Neural crest cell (in vitro differentiated cells): ENCODE measurements at places on chromosomes 6 and 20.

DNA sequence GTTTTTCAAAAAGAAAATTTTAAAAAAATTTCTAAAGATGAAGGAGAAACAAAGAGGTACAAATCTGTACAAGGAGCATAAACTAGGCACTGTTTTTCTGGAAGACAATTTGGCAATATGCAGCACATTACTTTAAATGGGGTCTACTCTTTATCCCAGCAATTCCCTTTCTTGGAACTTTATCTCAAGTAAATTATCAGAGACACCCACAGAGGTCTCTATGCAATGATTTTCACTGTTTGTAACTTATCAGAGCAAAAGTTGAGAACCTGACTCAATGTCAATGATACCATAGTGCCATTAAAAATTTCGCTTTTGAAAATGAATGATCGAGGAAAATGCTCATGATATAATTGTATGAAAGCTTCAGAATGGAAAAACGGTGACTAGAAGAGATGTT is 35.7 kb downstream of the SLC22A23 start:
- DNase-seq = no peak

DNA sequence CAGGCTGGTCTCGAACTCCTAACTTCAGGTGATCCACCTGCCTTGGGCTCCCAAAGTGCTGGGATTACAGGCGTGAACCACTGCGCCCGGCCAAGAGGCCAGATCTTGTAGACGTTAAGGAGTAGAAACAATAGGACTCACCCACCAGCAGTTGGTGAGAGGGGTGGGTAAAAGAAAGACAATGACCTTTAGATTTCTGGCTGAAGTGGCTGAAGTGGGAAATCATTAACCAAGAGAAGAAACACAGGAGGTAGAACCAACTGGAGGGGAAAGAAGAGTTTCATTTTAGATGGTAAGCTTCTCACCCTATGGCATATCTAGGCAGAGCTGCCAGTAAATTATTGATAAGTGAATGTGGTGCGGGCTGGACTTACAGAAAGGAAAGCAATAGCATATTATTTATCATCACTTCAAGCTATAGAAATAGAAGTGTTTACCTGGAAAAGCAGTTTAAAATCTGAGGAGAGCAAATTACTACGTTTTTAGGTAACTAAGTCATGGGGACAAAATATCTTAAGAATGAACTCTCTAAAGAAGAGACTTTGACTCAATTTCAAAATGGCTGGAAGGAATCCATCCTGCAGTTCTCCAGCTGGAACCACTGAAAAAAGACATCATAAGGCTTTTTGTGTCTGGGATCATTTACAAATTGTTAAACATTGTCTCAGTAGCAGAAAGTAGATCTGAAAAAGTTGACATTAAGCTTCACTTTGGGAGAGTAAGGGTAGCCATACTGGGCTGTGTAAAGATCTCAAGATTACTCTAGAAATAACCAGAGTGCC is 109.6 kb downstream of the ALDH8A1 start:
- no peak for DNase-seq

GRCh38 chr20:1619861-1620444 is at the start of gene SIRPB1:
SIRPB1 (minus strand) TSS chr20:1620009; CDS start chr20:1619944, 65 bp downstream.
- DNase-seq = no peak

DNA sequence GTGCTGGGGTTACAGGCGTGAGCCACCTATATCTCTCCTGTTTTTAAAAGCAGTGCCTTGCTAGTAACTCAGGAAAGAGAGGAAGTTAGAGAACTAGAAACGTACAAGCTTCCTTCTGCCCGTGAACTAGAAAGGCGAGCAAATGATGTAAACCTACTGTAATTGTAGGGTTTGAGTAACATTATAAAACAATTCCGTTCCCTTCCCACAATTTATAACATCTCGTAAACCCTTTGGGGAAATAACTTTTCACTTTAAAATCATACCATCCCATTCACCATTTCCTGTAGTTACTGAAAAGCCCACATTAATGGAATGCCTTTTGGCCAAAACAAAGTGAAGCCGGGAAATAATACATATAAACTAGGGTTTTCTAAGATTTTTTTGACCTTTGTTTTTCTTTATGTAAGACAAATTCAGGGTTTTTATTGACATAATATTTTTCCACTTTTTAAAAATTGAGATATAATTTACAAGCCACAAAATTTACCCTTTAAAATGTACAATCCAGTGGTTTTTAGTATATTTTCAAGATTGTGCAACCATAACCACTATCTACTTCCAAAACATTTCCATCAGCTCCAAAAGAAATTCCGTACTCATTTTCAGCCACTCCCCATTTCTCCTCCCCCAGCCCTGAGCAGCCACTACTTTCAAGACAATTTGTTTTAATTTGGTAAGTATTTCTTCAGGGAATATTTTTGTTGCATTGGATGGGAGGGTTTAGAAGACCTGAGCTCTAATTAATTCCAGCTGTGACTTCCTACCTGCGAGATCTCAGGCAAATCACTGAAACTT is 175.1 kb upstream of the PDE10A start:
- no peak for DNase-seq

- no peak for DNase-seq
Measured at GRCh38 chr20:12849225-12849910, 159.4 kb upstream of the SPTLC3 start.

GRCh38 chr6:154596009-154596408 is 85.5 kb upstream of the CNKSR3 start:
- DNase-seq = no peak

DNA sequence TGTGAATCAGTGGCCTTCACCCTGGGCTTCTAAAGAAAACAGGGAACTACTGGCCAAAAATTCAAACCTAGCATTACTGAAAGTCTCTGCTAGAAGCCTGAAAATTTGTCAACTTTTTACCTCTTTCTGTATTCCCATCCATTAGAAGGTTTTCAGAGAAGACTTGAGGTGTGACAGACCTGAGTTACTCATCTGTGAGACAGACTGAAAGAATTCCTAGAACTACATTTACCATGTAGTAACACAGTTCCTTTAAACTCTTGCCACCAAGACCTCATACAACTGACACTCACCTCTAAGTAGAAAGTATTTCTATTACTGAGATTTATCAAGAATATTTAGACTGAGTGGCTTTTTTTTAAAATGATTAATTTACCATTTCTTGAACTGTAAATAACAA is 4.5 kb downstream of the DPM1 start:
- no peak for DNase-seq

DNA sequence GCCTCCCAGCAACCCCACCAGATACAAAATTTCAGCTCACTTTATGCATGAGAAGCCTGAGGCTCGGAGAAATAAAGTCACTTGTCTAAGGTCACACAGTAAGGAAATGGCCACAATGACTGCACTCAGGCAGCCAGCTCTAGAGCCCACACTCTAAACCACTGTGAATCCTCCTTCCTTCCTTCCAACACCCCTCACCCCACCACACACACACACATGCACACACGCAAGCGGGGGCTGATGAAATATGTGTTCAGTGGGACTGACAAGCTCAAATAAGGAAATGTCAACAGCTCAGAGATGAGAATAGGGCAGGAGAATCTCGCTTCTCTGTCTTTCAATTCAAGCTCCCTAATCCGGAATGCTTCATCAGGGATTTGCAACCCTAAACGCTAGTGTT is 6.0 kb upstream of the BPIFA1 start:
- DNase-seq = no peak

DNA sequence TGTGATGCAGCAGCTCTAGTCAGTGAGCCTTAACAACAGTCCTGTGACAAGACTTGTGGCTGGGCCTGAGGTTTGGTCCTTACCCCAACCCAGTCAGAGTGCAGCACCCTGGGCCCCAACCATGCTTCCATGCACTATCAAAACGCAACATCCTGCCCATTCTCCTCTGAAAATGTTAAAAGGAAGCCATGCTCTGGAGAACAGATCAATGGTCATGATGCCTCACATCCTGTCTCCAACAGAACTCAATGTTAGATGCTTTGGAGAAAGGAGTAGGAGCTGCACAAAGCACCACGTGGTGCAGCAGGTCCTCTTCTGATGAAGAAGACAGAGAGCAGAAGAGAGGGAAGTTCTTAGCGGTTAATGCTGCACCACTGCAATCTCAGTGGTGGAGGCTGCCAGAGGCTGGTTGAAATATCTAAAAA is 41.9 kb downstream of the TRAM2 start:
- no peak for DNase-seq

GRCh38 chr6:167757821-167758220 is 68.9 kb upstream of the AFDN start:
- DNase-seq = no peak

- no peak for DNase-seq
Measured at GRCh38 chr6:126180585-126180984, 159.3 kb upstream of the CENPW start.

DNA sequence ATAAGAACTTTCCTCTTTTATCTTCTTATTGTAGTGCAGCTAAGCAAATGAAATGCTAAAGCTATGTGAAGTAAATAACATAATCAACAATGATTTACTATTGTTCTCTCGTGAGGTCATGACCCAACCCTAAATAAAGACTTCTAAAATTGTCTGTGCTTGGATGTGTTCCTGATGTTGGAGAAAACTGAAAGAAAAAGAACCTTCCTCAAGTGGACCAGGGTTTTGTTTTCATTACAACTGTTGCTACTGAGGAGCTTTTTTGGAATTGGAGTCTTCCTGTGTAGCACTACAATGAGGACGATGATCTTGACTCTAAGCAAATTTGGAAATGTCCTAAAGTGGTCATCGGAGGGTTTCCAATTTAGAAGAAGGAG is 59.7 kb upstream of the SUPT3H start:
- no peak for DNase-seq

GRCh38 chr20:16810216-16810615 is 62.1 kb downstream of the OTOR start:
- DNase-seq = no peak

DNA sequence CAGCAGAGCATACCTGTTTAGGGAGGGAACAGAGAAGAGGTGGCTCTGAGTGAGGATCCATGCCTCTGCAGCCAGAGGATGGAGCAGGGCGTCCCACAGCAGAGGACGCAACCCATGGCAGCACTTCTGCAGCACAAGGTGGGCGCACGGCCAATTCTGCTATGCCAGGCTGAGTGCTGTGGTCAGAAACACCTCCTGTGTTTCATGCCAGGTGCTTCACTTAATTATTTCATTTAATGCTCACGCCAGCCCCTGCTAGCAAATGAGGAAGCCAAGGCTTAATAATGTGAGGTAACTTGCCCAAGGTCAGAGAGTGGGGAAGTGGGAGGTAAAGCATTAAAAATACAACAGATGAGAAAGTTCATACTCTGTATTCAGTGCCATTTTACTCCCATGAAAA is 68.5 kb upstream of the PTGIS start:
- DNase-seq = no peak

DNA sequence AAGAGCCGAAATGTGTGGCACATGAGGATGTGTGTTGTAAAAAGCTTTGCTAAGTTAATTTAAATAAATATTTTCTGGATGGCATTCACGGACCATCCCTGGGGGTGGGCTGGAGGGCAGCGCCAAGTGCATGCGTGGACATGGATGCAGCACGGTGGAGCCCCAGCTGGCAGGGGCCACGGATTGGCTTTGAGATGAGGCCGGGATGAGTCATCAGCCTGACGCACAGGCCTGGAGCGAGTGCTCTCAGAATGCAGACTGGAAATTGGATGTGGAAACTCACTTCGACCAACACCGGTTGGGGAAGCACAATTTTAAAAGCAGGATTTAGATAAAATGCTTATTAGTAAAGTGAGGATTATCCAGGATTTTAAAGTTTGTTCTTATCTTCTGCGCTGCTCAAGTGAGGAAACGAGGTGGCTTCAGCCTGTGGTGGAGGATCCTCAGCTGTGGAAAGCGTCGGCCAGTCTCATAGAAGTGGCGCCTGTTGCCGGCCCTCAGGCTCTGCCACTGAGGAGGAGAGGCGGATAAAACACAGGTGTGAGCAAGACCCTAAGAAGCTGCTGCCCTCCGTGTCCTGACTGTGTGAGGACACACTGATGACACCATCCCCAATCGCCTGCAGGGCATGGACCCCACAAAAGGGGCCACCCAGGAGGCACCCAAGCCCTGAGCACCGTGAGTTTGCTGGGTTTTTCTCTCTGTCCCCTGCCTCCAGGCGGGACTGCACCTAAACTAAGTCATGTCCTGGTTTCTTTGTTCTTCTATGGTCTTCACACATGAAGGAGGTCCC is 279.7 kb downstream of the CDH4 start:
- DNase-seq = no peak

DNA sequence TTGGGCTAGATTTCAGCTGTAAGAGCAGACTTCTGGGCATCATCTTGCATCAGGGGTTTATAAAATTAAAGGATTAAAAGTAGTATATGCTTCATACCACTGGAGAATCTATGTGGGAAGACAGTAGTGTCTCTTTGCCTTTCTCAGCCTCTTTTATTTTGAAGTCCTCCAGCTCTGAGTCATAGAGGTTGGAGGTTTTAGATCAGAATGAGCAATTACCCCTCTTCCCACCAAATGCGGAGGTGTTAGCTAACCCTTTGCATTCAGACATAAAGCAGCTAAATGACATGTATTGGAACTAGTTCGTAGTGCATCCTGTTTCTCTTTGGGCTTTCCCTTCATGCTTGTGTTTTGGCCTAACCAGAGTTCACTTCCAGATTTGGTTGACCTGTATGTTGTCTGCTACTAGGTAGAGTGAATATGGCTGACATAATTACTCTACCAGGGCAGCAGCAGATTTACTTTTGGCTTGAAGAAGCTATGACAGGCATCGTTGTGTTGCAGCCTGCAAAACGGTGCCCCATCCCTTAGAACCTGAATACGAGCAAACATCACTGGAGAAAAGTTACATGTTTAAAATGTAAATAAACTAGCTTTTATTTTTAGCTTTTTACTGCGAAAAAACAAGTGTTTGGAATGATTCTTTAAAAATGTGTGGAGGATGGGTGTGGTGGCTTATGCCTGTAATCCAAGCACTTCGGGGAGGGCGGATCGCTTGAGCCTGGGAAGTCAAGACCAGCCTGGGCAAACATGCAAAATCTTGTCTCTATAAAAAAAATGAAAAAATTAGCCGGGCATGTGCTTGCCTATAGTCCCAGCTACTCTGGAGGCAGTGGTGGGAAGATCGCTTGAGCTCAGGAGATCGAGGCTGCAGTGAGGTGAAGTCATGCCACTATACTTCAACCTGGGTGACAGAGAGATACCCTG is 82.2 kb downstream of the MYO6 start:
- DNase-seq = no peak
